Retina (tissue), 1 donor: ENCODE measurements at places on chromosomes 2 and 18.

DNA sequence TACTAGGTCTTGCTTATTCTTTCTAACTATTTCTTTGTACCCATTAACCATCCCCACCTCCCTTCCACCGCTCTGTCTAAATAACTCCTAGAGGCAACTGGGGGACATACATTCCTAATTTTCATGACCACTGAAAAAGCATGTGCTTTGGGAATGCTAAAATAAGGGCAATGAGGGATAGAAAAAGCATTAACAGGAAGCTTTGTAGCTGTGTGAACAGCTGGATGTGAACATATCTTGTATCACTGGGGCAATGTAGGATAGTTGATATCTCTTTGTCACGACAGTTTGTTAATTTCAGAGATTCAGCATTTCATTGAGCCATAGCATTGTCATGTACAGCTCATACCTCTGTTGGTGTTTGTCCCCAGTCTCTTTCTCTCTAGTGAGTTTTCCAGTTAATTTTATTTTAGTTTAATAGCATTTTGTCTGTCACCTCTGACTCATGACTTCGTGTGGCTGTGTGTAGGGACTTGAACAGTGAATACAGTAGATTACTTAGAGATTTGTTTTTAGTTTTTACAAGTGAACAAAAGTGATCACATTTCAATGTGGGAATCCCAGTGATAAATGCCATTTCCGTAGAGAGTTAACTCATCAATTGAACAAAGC is 230.3 kb upstream of the NRP2 start:
- DNase-seq = no peak

DNA sequence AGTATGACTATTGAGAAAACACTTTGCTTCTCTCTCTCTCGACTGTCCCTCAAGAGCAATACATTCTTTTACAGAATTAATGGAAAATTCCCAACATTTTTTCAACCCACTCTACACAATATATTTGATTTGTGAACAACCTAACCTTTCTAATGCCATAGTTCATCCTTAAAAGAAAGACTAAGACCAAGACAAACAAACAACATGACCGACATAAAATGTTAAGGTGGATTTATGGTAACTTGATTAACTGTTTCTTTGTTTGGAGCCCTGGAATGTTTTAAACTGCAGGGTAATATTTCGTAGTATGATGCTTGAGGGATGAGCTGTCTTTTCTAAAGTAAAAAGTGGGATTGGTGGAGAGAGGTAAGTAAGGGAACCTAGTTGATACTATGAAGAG is 738.2 kb downstream of the MBD2 start:
- no peak for DNase-seq

- no peak for DNase-seq
Measured at GRCh38 chr2:69689466-69689865, 45.9 kb upstream of the AAK1 start.

GRCh38 chr2:85933753-85934594 is 45.2 kb upstream of the ST3GAL5 start:
- DNase-seq = no peak

DNA sequence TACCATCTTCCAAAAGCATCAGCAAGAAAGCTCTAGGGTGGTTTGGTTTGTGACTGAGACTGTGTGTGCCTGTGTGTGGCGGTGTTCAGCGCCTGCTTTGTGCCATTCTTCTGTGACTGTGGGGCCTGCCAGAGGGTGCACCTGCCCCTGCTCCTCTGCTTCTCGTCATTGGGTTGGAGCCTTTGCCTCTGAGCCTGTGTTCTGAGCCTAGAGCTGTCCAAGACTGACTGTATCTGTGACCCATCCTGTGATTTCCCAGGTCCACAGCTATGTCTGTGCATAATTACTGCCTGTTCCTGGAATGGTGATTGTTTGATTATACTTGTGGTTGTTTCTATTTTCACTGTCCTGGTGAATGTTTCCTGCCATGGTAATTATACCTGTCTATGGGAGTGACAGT is 57.1 kb upstream of the KLHL29 start:
- no peak for DNase-seq

DNA sequence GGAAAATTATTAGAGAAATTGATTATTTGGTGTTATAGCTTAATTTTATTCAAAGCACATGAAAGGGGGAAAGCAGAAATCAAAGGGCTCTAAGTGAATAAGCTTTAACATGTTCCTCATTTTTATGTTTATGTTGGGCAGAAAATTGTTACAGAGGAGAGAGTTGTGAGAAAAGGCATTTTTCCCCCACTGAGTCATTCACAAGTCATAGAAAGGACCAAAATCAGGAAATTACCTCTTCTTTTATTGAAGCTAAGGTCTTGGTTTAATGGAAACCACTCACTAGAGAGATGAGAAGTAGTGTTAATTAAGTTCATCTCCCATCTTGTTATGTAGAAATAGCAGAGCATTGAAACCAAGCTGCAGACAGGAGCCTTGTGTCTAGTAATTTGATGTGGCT is 175.3 kb upstream of the THUMPD2 start:
- no peak for DNase-seq

GRCh38 chr18:58578835-58579560 is 49.9 kb downstream of the ALPK2 start:
- no peak for DNase-seq

DNA sequence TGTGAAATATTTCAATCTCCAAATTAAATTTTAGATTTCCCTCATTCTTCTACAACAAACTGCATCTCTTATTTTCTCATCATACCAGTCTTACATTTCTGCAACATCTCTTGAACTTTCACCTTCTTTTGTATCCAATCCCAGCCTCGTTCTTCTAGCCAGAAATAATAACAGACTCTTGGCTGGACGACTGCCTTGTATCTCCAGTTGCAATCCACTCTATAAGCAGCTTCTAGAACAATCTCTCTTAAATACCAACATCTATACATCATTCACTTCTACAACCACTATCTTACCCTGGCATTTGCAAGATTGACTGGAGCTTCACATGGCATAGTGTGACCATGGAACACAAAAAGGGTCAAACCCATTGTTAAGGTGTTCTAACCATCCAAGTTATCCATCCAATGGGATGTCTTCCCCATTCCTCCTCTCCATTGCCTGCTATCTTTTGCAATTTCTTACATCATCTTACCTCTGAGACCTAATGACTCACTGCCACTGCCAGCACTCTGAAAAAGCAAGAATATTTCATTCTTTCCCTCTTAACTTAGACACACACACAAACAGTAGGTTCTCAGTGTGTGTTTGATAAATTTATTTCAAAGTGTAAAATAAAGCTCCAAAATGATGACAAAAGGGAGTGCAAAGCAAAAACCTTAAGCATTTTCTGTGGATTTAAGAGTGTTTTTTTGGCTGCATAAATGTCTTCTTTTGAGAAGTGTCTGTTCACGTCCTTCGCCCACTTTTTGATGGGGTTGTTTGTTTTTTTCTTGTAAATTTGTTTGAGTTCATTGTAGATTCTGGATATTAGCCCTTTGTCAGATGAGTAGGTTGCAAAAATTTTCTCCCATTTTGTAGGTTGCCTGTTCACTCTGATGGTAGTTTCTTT is 145.6 kb downstream of the METTL4 start:
- no peak for DNase-seq

- DNase-seq = peak; percentile 67
Measured at GRCh38 chr2:24382363-24383073, 22.2 kb upstream of the ITSN2 start.
